Cerebellar nuclear complex (tissue), 1 donor: ENCODE measurements at places on chromosomes 16 and 17.

DNA sequence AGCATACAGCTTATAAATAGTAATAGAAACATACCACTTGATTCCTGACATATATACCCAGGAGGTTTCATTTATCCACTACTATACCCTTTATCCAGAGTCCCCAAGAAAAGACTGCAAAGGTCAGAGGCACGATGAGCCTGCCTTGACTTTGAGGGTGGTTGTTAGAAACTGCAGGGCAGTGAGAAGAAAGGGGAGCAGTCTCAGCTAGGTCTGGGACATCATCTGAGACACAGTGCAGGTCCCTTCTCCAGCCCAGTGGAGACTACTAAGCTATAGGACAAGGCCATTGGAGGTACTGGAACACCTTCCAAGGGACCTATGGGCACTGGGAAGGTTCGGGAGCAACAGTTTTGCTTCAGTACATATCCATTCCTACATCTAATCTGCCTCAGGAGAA lies 20.2 kb upstream of the TEKT3 start:
- no peak for DNase-seq

GRCh38 chr16:49366669-49367068 lies 6.9 kb upstream of the C16orf78 start:
- no peak for DNase-seq

DNA sequence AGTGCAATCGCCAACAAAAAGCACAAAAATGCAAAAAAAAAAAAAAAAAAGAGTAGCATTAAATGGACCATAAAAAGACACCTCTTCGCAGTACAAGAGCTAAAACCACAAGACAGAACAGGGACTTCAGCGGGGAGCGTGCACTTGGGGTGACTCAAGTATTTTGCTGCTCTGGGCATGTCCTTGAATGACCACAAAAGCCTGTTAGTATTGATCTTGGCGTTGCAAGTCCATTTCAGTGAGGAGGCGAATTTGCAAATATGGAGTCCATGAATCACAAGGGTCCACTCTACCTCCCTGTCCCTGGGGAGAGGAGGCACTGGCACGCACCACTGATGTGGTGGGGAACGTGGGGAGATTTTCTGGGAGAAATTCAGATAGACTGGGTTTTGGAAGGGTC lies 78.9 kb downstream of the CNGB1 start:
- no peak for DNase-seq

- DNase-seq = no peak
These were observed 28.7 kb downstream of the WIPI1 start for GRCh38 chr17:68428498-68429172.

- no peak for DNase-seq
These were observed 156.5 kb upstream of the KCNJ18 start for GRCh38 chr17:21535686-21536375.

DNA sequence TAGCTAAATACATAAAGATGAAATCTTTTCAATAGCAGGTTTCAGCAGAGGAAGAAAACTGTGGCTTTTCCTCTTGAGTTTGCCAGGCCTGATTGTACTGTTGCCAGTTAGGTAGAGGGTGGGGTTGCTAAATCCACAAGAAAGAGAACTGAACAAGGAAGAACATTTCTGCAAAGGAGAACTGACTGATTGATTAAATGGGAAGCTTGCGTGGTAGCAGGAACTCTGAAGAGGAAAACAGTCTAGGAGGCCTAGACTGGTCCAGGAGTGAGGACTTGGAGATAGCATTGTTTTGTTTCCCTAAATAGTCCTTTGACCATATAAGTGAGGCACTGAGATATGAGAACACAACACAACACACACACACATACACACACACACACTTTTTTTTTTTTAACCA lies 18.8 kb downstream of the LRRC36 start:
- DNase-seq = no peak

DNA sequence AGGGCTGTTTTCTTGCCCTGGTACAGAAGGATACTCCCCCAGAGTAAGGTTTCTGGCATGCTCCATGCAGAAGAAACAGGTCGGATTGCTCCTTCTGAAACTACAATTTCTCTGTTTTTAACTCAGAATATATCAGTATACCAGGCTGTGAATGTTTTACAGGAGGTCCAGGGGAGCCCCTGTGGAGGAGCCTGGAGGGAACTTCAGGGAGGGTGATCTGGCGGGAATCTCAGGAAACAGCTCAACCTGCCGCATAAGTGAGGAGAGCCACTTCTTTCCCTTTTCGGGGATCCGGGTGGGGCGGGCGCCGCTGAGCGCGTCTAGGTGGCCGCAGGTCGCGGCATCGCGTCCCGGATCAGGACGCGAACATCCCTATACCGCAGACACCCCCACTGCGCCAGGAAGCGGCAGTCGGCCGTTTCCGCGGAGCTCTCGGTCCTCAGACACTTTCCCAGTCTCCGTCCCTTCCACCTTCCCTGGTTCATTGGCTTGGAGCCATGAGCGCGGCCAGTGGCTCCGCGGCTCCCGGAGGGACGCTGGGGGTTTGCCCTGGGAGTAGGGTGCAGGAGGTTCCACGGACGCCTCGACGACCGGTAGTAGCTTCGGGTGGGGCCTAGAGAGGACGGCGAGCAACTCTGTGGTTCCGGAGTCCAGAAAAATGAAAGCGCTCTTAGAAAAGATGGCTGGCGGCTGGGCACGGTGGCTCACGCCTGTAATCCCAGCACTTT lies 3.1 kb upstream of the ZNF764 start:
- no peak for DNase-seq

DNA sequence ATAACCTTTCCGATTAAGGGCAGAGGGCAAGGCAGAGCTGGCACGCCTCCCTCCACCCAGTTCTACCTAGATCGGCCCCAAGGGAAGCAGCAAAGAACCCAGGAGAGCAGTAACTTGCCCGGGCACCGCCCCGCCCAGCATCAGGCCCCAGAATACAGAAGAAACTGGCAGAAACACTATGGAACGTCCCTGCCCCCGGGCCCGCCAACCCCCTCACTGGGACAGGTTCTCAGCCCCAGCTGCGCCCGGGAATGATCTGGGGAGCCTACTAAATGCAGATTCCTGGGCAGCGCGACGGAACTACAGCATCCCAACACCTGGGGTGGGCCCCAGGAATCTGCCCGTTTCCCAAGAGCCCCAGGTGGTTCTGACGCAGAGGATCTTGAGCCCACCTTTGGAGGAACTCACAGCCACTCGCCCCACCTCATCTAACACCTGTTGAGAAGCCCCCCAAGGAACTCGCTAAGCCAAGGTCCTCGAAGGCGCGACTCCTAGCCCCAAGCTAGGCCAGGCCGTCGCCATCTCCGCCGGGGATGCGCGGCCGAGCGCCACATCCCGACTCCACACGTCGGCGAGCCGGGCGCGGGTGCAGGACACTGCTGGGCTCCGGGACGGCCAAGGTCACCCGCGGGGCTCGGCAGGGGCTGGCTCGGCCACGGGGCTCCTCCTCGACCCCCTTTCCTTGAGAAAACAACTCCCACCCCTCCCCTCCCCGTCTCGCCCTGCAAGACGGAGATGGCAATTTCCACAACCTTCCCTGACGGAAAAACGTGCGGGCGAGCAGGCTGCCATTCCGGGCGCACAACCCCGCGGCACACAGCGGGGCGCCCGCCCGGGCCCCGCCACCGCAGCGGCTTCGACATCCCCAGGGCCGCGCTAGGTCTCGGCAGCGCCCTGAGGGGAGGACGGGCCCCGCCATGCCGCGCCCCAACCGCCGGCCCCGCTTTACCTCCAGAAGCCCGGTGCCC lies 913 bp downstream of the CDIP1 start:
- no peak for DNase-seq

- no peak for DNase-seq
These were observed 15.5 kb downstream of the SNX11 start for GRCh38 chr17:48123111-48123510.

DNA sequence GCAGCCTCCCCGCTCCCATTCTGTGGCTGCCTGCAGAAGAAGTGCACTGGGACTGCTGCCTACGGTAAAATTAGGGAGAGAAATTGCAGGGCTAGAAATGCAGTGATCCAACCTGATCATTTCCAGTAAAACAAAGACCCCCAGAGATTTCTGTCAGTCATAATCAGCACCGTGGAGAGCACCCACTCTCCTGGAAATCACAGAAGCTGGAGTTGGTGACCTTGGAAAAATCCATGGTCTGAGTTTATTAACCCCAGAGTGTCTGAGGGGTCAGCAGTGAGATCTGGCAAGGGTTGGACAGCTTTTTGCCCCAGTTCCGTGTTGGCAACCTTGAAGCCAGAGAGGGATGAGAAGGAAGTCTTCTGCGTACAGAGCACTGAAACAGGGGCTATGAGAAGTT lies 7.8 kb downstream of the SYCE1L start:
- no peak for DNase-seq

DNA sequence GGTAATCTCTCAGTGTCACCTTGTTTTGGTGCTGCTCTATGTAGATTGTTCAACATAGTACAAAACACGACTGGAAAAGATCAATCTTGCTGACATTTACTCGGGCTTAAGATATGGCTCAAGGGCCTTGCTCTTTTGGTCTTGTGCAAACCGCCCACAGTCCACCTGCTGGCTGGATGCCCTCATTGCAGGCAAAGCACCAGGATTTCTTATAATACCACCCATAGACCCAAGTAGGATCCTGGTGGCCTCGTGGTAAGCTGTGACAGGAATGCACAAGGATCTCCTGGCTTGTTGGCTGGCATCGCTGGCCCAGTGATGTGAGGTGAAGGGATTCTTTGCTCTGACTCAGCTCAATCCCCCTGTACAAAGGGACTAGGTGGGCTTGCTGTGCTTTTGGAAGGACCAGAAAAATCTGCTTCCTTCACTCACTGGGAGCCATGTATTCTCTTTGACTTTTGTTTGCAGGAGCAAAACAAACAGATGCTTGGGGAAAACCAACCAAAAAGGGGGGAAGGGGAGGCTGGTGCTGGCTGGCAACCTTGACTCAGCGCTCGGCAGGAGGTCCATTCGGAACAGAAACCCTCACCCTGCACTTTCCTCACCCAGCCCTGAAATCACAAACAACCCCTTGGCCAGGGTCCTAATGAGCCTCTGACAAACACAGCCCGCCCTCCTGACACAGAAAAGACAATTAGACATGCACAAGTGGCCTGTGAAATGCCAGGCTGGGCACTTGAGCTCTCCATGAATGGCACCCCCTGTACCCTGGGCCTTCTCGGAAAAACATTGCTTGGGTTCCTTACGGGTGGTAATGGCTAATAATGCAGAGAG lies 36.6 kb upstream of the MED9 start:
- no peak for DNase-seq

DNA sequence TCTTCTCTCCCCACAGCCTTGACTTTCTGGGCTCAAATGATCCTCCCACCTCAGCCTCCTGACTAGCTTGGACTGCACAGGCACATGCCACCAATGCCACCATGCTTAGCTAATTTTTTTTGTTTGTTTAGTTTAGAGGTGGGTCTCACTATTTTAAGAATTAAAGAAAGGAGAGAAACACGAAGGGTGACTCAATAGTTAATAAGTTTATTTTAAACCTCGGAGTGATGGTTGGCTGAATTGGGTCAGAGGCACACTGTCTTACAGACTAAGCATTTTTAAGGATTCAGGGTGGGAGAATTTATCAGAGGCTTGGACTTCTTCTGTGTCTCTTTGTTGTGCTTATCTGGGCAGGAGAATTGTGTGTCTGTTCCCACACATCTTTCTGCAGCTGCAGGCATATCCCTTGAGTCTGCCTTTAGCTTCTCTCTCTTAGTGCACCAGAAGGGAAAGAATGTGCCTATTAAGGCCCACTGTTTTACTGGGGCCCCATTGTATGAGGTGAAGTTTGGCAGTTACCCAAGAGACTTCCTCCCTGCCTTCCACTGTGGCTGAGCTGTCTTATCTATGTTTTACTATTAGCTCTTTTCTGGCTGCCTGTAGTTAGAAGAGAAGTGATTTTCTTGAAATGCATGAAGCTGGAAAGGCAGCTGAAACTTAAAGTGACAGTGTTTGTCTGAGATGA lies 2172.0 kb downstream of the TP53TG3F start:
- DNase-seq = no peak

DNA sequence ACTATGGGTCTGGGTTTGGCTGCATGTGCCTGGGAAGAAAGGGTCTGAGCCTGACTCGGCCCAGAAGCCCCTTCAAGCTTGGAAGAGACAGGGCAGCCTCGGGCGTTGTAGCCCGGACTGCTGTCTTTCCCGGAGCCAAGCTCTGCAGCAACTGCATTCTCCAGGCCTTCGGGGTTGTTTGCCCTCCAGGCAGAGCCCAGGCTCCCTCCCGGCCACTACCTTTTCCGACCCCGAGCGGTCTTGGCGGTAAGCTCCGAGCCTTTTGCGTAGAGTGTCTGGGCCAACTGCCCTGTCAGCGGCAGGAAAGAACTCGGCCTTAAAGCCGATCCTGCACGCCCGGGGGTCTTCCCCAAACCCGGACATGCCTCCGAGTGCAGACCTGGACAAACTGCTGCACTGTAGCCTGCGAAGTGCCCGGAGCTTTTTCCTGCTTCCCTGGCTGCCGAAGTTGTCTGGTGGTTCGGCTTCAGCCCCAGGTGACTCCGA lies 1.3 kb downstream of the LHX1 start:
- DNase-seq = no peak

GRCh38 chr16:69111876-69112230 lies 6.4 kb downstream of the HAS3 start:
- no peak for DNase-seq

DNA sequence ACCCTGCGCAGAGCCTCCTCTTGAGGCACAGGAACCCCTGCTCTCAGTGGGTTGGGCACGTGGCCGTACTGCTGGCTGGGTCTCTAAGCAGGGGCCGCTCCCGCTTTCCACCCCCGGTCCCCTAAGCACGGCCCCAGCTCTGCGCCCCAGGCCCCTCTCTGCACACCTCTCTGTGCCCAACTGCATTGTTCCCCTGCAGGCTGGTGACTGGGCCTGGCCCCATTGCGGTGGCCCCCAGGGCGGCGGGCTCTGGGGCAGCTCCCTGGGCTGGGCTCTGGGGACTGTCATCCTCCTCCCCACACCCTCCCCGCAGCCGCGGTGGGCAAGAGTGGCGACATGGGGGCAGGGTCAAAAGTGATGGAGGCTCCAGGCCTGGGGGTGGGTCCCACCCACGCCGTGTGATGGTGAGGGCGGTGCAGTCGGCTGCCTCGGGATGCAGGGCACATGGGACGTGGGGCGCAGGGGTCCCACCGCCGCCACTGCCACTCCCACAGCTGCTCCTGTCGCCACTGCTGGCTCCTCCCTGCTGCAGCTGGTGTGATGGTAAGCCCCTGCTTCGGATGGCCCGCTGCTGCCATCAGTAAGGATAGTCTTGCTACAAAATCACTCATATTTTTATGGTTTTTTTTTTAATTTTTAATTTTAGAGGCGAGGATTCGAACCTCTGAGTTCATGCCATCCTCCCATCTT lies 15.2 kb upstream of the ITGB3 start:
- DNase-seq = no peak

DNA sequence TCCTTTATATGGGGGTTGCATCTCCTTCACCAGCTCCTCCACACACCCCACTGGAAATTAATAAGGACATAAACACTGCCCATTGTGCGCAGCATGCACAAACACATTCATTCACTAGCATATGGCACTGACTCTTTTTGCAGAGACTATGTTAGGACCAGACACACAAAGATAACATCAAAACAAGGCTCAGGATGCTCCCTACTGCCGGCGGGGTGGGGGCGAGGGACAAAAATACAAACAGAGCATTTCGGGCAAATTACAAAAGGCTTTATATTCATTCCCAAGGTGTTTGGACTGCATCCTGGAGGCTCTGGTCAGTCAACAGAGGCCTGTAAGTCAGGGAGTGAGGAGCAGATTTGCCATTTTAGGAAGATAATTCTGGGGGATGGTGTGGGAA lies 299.7 kb downstream of the SLC39A11 start:
- no peak for DNase-seq

- DNase-seq = no peak
These were observed 32.2 kb downstream of the BAHCC1 start for GRCh38 chr17:81427173-81428120.

GRCh38 chr17:81885869-81886548 lies 5.4 kb downstream of the ALYREF start:
- DNase-seq = no peak
